Non-pigmented ciliary epithelial cell (primary cell): ENCODE measurements at places on chromosomes 13 and 19.

- no peak for DNase-seq
Measured at GRCh38 chr13:35984776-35985453, 146.3 kb downstream of the DCLK1 start.

GRCh38 chr13:23739596-23739995 lies 149.6 kb downstream of the MIPEP start:
- no peak for DNase-seq

DNA sequence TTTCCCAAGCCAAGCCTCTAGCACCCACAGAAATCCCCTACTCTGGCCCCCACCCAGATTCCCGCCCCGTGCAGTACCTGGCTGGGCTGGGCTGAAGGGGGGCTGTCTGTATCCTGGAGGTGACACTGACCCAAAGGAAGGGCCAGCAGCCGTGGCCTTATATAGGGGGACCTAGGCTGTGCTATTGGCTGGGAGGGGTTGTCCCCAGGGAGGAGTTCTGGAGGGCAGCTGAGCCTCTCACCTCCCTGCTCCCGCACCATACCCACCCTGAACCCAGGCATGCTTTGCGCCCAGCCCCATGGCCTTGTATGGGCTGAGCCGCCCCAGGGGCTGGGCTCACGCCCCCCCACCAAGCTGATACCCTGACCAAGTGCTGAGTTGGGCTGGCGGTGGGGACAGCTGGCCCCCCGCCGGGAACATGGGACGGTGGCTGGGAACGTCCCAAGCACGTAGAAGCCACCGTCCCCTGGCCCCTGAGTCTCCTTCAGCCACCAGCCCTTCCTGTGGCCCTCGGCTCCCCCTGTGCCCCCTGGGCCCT lies at the start of gene CKM:
Gene CKM (minus strand): TSS at position 132 of the 538 bp plus-strand sequence. CDS start 3,162 bp downstream, outside the sequence.
- DNase-seq = no peak

DNA sequence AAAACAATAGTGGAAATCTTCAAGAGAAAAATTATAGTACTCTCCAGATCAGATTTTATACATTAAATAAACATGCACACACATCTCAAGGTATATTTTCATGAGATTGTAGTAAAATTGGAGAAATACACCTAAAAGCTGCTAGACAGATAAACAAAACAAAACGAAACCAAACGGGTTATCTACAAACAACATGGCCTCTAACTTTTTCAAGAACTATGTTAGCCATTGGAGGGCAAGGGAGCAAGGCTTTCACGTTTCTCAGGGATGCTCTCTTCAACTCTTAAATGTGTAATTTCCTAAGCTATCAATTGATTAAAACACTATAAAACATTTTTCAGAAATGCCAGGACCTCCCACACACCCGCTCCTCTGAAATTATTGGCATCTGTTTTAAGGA lies 1262.4 kb upstream of the PCDH20 start:
- DNase-seq = no peak

- no peak for DNase-seq
Measured at GRCh38 chr19:34383599-34383998, 18.6 kb downstream of the GPI start.

GRCh38 chr19:43463381-43464133 lies 1.9 kb downstream of the LYPD3 start:
- no peak for DNase-seq

- DNase-seq = no peak
Measured at GRCh38 chr19:3210347-3211017, 14.0 kb upstream of the CELF5 start.
